Lower leg skin (tissue), 4 donors: ENCODE measurements at places on chromosomes 11 and 22. TPM values are rescaled to one million over a fixed set of nuclear protein-coding genes. Genes with fewer than 3 reads are reported as not detected.

CRYBB2 gene
- not detected for total RNA-seq

TYMP gene
- 37.5 TPM for total RNA-seq

MMP12 gene
- total RNA-seq: not detected

TRIM49 gene
- total RNA-seq: not detected

TSSK2 gene
- total RNA-seq: not detected

- DNase-seq: no peak
Measured at GRCh38 chr22:49458708-49459099, 369.0 kb downstream of the BRD1 start.

GRCh38 chr11:76578654-76579055 is 91.9 kb downstream of the LRRC32 start:
- no peak for DNase-seq

- DNase-seq: no peak
Measured at GRCh38 chr22:42462016-42462415, 29.8 kb upstream of the NFAM1 start.
